ENCODE measurements at places on chromosomes 13 and 19.

GRCh38 chr19:32624410-32624809, 43.4 kb downstream of the PDCD5 start:
- no peak for DNase-seq

- no peak for DNase-seq
These were observed 65.5 kb downstream of the EPSTI1 start for GRCh38 chr13:42926555-42926954.

DNA sequence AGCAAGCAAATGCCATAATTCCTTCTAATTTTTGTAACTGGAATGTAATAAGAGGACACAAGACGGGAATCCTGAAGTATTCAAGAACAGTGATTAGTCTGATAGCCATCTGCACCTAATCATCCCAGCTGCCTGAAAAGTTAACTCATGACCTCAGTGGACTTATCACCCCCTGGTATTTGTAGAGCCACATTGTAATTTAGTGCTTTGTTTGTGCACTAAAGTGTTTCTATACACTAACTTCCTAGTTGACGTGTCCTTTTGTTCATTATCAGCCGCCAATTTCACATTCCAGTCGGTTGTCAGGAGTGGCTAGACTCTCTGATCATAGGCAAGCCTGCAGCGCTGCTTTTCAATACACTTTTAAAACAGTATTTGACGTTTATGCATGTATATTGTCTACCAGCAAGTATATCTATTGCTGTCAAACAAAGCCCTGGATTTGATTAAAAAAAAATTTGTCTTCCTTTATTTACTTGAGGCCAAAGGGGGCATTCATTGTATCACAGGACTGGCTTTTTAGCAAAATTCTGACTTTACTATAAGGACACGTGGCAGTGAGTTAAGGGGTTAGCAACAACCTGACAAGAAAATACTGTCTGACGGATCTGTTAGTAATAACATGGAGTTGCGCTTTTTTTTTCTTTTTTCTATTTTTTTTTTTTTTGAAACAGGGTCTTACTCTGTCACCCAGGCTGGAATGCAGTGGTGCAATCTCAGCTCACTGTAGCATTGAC, 10.4 kb upstream of the SOX21 start:
- no peak for DNase-seq

DNA sequence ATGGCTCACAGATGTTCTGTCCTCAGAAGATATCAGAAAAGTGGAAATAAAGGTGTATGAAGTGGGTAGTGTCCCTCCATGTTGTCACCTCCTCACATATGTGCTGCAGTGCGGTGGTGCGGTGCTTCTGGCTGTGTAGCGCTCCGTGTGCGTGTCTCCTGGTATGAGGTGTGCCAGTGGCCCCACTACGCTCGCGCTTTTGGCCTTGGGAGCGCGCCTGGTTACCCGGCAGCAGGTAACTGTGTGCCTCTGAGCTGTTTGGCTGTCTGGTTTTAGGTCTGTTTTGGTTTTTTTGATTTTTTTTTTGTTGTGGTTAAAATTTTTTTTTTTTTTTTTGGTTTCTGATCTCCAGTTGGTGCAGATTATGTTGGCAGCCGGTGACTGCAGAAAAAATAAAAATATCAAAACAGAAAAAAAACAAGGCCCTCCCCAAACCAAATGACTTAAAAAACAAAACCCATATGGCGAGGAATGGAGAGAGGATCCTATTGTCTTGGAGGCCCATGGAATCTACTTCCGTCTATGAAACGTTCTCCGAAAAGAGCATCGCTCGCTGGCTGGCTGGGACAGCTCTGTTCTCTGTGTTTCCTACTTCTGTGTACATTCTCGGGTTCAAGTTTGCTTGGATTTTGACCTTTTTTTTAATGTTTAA, 7.9 kb downstream of the HNRNPL start:
- DNase-seq: no peak

GRCh38 chr13:77891041-77891440, 27.6 kb downstream of the EDNRB start:
- DNase-seq: no peak

- no peak for DNase-seq
These were observed 171.4 kb upstream of the TSHZ3 start for GRCh38 chr19:31520633-31521032.

GRCh38 chr13:111912991-111913760, 153.8 kb upstream of the SOX1 start:
- DNase-seq: no peak

- DNase-seq: peak; percentile 60
These were observed 16.6 kb downstream of the DDX39A start for GRCh38 chr19:14402332-14403144.

DNA sequence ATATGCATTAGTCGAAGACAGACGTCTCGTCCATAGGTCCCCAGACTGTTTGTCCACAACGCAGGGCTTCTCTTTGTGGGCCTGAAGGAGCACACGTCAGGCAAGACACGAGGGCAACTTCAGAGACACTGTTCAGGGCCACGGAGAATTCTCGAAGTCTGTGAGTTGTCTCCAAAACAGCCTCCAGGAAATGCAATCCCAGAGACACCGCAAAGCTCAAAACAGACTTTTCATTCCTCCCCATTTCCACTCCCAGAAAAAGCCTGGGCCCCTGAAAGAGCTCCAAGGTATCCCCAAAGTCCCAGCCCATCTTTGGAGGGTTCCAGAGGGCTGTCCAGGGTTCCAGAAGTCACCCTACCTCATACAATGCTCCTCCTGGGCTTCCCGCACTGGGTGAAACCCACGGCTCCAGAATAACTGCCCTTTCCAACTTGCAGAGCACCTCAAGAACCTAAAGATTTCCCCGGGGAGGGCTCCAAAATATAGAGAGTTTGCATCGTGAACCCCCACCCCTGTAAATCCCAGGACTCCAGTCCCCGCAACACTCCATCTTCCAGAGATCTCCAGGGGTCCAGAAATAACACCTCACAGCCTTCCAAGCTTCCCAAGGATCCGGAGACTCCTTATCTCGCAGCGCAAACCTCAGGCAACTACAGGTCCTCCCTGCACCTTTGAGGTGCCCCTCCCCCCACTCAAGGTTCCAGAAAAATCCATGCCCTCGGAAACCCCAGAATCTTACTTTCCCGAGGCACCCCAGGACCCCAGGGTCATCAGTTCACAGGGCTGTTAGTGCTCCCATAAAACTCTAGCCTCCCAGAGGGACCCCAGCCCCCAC, 687 bp upstream of the FTL start:
- no peak for DNase-seq

DNA sequence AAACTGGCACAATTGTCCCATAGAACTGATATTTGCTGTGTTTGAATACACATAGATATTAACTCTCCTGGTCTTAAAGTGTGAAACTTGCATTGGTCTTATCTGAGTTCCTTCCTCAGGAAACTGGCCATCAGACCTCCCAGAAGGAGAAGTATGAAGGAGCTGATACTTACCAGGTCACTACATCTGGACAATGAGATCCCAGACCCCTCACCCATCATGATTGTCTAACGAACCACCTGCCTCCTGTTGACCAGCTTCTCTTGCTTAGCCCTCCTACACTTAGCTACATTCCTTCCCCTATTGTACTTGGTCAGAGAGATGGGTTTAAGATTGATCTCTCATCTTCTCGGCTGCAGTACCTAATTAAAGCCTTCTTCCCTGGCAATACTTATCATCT, 413.3 kb downstream of the KCTD12 start:
- no peak for DNase-seq
